ENCODE measurements at places on chromosomes 2 and 18. TPM values are rescaled to one million over a fixed set of nuclear protein-coding genes. Genes with fewer than 3 reads are reported as not detected.

GRCh38 chr2:150911766-150912280 lies 349.8 kb downstream of the RBM43 start:
- DNase-seq = no peak

DNA sequence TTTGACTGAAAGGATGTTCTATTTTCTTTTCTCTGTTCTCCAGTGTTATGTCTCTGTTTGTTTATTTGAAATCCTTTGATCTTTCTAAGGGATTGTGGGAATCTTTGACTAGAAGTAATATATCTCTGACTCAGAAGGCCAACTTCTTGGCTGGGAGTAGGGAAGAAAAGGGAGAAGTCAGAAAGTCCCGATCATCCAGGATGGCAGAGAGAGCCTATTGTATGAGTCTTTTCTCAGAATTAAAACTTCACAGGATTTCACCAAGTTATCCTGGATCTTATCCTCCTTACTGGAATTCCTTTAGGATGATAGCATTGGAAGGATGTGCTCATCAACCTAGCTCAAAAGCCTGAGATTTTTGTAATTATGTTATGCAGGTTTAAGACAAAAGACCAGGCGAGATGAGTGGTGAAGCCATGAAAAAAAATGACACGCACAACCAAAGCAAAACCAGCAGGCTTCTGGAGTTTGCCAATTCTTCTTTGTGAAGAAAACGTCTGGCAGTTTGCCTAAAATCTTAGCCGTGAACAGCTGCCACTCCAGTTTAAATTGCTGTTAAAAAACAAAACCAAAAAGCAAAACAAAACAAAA lies 383.6 kb upstream of the SMIM21 start:
- DNase-seq = no peak

CIDEA gene
- polyA plus RNA-seq = 0.06 TPM

DNA sequence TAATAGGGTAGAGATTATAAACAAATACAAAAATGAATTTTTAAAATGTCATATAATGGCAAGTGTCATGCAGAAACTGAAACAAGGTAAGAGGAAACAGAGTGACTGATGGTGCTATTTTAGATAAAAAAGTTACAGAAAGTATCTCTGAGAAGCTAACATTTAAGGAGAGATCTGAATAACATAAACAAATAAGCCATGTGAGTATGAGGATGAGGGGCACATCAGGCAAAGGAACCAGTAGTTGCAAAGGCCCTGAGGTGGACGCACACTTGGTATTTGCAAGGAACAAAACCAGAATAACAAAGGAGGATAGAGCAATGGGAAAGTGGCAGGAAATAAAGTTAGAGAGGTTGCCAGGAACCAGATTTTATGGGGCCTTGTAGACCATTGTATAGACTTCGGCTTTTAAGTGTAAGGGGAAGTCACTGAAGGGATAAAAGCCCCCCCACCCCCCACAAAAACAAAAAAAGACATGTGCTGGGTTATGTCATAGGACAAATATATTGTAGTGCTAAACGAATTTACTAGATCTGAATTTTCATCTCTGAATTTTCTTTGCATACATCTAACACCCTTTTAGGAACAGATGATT lies 159.2 kb downstream of the DTNB start:
- DNase-seq = no peak

DNA sequence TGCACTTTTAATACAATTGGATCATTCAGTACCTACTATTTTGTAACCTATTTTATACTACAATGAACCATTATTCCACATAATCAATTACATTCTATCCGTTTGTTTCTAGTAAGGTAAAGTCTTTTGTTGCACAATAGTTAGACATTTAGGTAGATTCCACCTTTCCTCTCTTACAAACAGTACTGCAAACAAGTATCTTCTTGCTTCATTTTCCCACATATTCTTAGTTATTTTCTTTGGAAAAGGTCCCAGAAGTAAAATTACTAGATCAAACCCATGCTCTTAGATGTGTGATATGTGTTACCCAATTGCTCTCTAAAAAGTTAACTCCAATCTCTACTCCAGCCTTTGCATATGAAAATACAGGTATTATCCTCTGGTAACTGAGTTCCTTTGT lies 49.6 kb downstream of the SPIRE1 start:
- no peak for DNase-seq

DNA sequence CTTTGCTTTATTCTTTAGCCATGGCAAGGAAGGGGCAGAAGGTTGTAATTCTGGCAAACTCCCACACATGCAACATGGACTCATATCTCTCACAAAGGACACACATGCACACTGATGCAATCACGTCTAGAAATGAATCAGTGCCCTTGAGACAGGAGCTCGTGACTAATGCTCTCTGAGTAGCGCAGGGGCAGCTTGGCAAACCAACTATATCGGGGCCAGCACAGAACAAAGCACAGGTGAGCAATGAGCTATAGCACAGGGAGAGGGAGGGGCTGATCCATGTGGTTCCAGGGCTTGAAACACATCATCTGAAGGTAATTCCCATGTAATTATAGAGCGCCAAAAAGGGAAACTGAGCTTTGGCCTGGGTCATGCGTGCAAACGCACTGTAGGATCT lies 165.2 kb upstream of the KLF7 start:
- DNase-seq = no peak

SOWAHC gene
- 22.1 TPM for polyA plus RNA-seq

All from right renal pelvis (tissue), 4 donors.